ENCODE measurements at places on chromosomes 12 and 14. TPM values are rescaled to one million over a fixed set of nuclear protein-coding genes. Genes with fewer than 3 reads are reported as not detected.

TAS2R19 gene
- total RNA-seq = not detected

VSX2 gene
- not detected for total RNA-seq

PYM1 gene
- 36.7 TPM for total RNA-seq

TMTC1 gene
- 0.06 TPM for total RNA-seq

ZDHHC22 gene
- 0.20 TPM for total RNA-seq

STYK1 gene
- 0.28 TPM for total RNA-seq

NTS gene
- total RNA-seq = 69.3 TPM

TMEM52B gene
- not detected for total RNA-seq

MMP19 gene
- total RNA-seq = 0.24 TPM

SPTLC2 gene
- total RNA-seq = 33.6 TPM

COL2A1 gene
- not detected for total RNA-seq

SAMD15 gene
- total RNA-seq = 2.2 TPM

GNB3 gene
- total RNA-seq = 2.1 TPM

MYH6 gene
- 0.02 TPM for total RNA-seq

GPR84 gene
- total RNA-seq = not detected

ANP32D gene
- total RNA-seq = not detected

Measured in A549 treated with ZK216348 at 1 μM for 4 hours (cell line).